ENCODE measurements at places on chromosomes 4 and X.

GRCh38 chrX:29687687-29688086, 527.7 kb upstream of the MAGEB2 start:
- no peak for DNase-seq

DNA sequence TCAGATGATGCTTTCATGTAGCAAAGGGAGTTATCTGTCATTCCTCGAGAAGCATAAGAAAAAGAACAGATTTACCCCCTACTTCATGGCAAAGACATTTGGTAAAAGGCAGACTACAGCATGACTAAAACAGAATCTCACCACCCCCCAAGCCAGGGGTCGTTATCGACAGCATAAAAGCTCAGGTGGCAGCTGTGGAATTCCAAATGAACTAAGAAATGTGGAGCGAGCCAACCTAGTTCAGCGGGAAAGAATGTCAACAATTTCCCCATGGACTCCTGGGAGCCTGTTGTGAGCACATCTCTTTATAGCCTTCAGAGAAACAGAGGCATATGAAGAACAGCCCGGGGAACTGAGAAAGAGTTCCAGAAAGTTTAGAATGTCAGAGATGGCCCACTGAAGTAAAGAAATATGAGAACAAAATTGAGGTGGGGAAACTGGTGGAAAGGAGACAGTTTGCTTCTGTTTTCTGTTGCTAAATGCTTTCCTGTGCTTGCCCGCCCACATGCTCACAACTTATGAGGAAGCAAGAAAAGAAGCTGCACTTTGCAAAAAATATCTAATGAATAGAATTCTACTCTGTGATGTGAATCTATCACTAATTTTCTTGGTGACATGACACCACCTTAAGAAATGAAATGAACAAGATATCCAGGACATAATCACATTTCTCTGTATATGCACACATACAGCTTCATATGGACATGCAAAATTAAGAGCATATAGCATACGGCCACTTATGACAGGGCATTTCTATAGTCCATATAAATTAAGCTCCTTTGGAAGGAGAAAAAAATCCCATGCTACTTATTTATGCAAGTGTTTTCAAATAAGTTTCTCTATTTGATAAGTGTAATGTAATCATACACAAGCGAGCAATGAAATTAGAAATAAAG, 135.3 kb upstream of the MID1 start:
- DNase-seq, result no peak

GRCh38 chrX:39258331-39258730, 457.1 kb downstream of the MID1IP1 start:
- no peak for DNase-seq

- DNase-seq, result no peak
Observed at GRCh38 chrX:134375691-134376090, 84.3 kb upstream of the HPRT1 start.

GRCh38 chrX:150849486-150849885, 49.0 kb downstream of the CD99L2 start:
- DNase-seq, result no peak

- DNase-seq, result no peak
Observed at GRCh38 chr4:113080050-113080449, 30.6 kb downstream of the ANK2 start.

DNA sequence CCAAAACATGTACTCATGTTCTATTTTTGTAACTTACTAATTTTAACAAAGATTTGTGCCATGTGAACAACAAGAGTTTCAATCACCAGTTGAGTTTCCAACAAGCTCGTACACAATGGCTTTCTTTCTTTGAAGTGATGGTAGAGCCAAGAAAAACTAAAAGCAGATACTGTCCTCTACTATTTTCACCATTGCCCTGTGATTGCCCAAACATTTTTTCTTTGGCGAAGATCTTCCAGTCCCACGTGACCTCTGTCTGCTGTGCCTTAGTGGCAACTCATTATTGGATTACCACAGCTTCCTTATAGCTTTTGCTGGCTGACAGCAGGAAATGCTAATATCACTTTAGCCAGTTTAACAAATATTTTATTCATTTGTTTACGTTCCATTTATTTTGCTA, 1147.1 kb downstream of the STIM2 start:
- DNase-seq, result no peak

DNA sequence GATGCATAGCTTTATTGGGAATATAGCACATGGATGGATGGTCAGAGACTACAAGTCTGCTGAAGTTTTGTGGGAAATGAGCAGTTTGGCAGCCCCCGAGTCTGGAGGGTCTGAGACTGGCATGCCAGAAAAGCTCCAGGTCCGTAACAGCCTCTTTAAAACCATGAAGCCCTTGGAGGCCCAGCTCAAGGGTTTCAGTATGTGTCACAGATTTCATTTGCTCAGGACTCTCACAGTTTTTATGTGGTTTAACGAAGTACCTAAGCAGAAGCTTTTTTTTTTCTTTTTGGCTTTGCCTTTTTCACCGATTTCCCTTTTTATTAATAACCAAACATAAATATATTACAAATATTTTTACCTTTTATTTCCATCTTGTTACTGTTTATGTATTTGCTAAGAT, 30.6 kb upstream of the TMEM184C start:
- DNase-seq, result no peak

GRCh38 chr4:116561768-116562167, 523.6 kb downstream of the TRAM1L1 start:
- DNase-seq, result no peak

All from CD4-positive, alpha-beta T cell treated with Interleukin-17A for 4 hours (primary cell).